ENCODE measurements at places on chromosomes 5 and 9.

DNA sequence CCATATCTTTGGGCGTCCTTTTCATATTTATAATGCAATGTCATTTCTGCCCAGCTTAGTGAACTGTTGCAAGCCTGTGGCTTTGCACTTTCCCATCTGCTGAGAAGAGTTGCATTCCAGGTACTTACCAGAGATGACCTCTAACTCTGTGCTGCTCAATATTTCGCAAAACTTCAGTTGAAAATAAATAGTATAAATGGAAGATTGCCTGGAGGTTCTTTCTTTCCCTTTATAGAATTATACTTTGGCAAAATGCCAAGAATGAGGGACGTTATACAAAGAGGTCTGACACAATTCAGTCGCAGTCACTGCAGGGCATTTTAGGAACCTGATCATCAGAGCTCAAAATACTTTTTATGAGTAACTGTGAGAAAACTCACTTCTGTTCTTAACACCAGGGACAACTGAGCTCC lies 18.9 kb upstream of the VLDLR start:
- peaks cover 2% of the 10 kb centered on the region for H3K4me1 ChIP-seq
- H3K4me3 ChIP-seq = no peak overlapping the region
- DNase-seq = no peak
- no peak overlapping the region for H3K27ac ChIP-seq
- peaks cover 1% of the 10 kb centered on the region for H3K27me3 ChIP-seq
- no peaks in the 10 kb centered on the region for H3K36me3 ChIP-seq

DNA sequence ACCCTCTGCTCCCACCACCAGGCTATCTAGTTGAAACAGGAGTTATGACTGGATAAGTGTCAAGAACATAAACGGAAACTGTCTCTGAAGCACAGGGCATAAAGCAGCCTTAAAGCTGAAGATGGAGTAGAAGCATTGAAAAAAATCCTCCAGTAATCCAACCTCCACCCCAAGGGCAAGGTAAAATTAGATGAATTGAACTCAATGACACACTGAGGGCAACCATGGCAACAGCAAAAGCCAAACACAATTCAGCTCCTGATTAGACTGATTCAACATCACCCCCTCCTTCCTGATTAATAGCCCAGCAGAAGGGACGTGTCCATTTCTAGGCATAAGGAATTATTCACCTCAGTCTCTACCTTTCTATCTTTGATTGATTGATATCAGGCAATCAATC lies 183.2 kb upstream of the MAP3K1 start:
- H3K27ac ChIP-seq = no peak overlapping the region
- H3K4me1 ChIP-seq = no peaks in the 10 kb centered on the region
- no peak overlapping the region for H3K4me3 ChIP-seq
- H3K36me3 ChIP-seq = peaks cover 15% of the 10 kb centered on the region
- no peak for DNase-seq

- peaks cover 2% of the 10 kb centered on the region for H3K27me3 ChIP-seq
- no peaks in the 10 kb centered on the region for H3K36me3 ChIP-seq
- no peak overlapping the region for H3K4me3 ChIP-seq
- H3K27ac ChIP-seq = peak overlapping the region; percentile 34
- DNase-seq = no peak
- H3K4me1 ChIP-seq = peaks cover 4% of the 10 kb centered on the region
Measured at GRCh38 chr5:93929131-93929530, 187.7 kb upstream of the POU5F2 start.

GRCh38 chr5:44388321-44389089 lies 715 bp downstream of the FGF10 start:
- peak overlapping the region; percentile 94 for H3K4me3 ChIP-seq
- H3K4me1 ChIP-seq = peaks cover 16% of the 10 kb centered on the region
- H3K27ac ChIP-seq = no peak overlapping the region

- H3K4me1 ChIP-seq = peaks cover 5% of the 10 kb centered on the region
- H3K36me3 ChIP-seq = no peaks in the 10 kb centered on the region
- DNase-seq = no peak
- no peak overlapping the region for H3K4me3 ChIP-seq
Measured at GRCh38 chr9:88322906-88323566, 65.2 kb upstream of the SPIN1 start.

GRCh38 chr9:125878164-125878631 lies 131.0 kb downstream of the PBX3 start:
- DNase-seq = peak; percentile 22
- H3K4me1 ChIP-seq = peaks cover 18% of the 10 kb centered on the region
- peaks cover 2% of the 10 kb centered on the region for H3K27me3 ChIP-seq
- peak overlapping the region; percentile 74 for H3K27ac ChIP-seq

DNA sequence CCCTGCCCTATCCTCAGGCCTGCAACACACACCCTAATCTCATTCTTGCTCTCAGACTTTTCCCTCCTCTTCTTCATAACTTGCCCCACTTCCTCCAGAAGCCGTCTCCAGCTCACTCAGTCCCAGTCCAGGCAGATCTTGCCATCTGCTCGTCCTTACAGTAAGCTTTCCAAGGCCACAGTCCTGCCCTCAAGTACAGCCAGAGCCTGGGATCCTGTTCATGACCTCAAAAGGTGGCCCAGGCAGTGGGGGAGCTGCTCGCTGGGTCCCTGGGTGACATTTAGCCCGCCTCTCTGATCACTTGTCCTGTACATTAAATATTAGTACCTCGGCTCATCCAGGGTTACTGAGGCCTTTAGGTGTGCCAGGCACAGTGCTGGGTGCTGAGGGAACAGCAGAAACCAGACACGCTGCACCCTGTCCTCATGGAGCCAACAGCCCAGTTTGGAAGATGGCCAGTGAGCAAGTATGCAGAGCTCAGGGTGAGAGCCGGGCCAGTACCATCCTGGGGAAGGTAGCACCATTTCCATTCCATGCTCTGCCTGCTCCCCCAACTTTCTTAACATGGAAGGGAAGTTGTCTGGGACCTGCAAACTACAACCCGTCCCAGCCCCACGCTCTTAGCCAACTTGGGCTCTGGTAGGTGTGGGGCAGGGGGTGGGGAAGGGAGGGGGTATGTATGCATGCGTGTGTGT lies 100.4 kb downstream of the C5orf15 start:
- peaks cover 15% of the 10 kb centered on the region for H3K27me3 ChIP-seq
- H3K4me3 ChIP-seq = peak overlapping the region; percentile 9
- no peaks in the 10 kb centered on the region for H3K36me3 ChIP-seq
- no peak for DNase-seq
- H3K27ac ChIP-seq = no peak overlapping the region

GRCh38 chr9:6150483-6150882 lies 65.1 kb upstream of the IL33 start:
- no peaks in the 10 kb centered on the region for H3K36me3 ChIP-seq
- no peaks in the 10 kb centered on the region for H3K27me3 ChIP-seq
- no peak overlapping the region for H3K4me3 ChIP-seq
- H3K4me1 ChIP-seq = no peaks in the 10 kb centered on the region

- peak overlapping the region; percentile 30 for H3K27ac ChIP-seq
- peaks cover 15% of the 10 kb centered on the region for H3K4me1 ChIP-seq
- DNase-seq = no peak
- H3K36me3 ChIP-seq = peaks cover 6% of the 10 kb centered on the region
Measured at GRCh38 chr9:89426384-89426961, 71.4 kb downstream of the SEMA4D start.

GRCh38 chr9:125570246-125570645 lies 136.8 kb downstream of the MAPKAP1 start:
- no peak overlapping the region for H3K27ac ChIP-seq
- H3K36me3 ChIP-seq = peaks cover 41% of the 10 kb centered on the region
- no peak for DNase-seq
- no peaks in the 10 kb centered on the region for H3K4me1 ChIP-seq
- H3K4me3 ChIP-seq = no peak overlapping the region

- H3K4me3 ChIP-seq = no peak overlapping the region
- DNase-seq = no peak
- no peaks in the 10 kb centered on the region for H3K36me3 ChIP-seq
- H3K4me1 ChIP-seq = peaks cover 8% of the 10 kb centered on the region
- H3K27me3 ChIP-seq = peaks cover 3% of the 10 kb centered on the region
- H3K27ac ChIP-seq = no peak overlapping the region
Measured at GRCh38 chr9:119020730-119021333, 348.4 kb downstream of the BRINP1 start.

DNA sequence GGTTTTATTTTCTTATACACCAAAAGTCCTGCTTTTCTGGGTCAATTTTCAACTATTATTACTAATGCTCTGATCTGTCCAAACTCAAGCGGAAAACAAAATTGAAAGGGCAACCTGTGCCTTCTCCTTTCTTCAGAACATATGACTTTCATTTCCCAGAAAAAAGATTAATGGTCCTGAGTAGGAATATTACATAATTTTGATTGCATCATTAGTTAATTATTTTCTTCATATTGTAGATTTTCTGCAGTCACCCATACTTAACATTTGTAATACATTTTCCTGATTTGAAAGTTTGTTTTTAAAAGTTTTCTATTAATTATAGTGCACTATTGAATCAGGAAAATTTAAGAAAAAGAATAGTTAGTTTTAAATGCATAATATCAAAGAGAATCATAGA lies 1.7 kb upstream of the PCDHB8 start:
- H3K4me1 ChIP-seq = no peaks in the 10 kb centered on the region
- peaks cover 25% of the 10 kb centered on the region for H3K36me3 ChIP-seq
- no peak overlapping the region for H3K27ac ChIP-seq
- no peaks in the 10 kb centered on the region for H3K27me3 ChIP-seq

DNA sequence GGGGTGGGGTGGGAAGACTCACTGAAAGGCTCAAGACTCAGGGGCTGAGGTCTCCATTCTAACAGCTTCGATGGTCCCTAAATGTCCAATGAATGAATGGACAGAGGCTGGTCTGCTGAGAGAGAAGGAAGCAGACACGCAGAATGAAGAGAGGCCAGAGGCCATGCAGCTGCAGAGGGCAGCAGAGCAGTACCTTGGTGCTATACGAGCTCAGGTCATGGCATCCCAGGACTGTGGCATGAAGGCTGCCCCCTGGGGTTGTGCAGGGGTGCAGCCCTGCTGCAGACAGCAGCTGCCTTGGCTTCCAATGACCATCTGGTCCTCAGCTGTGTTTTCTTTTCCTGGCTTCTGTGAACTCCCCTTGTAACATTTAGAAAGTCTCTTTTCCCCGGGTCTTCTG lies 15.2 kb upstream of the CORO2A start:
- H3K27me3 ChIP-seq = peaks cover 3% of the 10 kb centered on the region
- DNase-seq = no peak
- H3K36me3 ChIP-seq = no peaks in the 10 kb centered on the region
- H3K4me3 ChIP-seq = no peak overlapping the region
- H3K27ac ChIP-seq = peak overlapping the region; percentile 44

- H3K4me1 ChIP-seq = peaks cover 19% of the 10 kb centered on the region
- no peak for DNase-seq
- H3K27ac ChIP-seq = no peak overlapping the region
- no peak overlapping the region for H3K4me3 ChIP-seq
Measured at GRCh38 chr9:104861397-104861796, 66.6 kb downstream of the ABCA1 start.

GRCh38 chr5:98927989-98928872 lies 576 bp downstream of the CHD1 start:
- peak; percentile 75 for DNase-seq
- peaks cover 2% of the 10 kb centered on the region for H3K4me1 ChIP-seq
- peaks cover 10% of the 10 kb centered on the region for H3K27me3 ChIP-seq
- no peaks in the 10 kb centered on the region for H3K36me3 ChIP-seq

GRCh38 chr5:150142959-150143349 lies 12.7 kb downstream of the PDGFRB start:
- H3K27me3 ChIP-seq = peaks cover 5% of the 10 kb centered on the region
- no peak for DNase-seq
- H3K4me3 ChIP-seq = no peak overlapping the region

- no peak overlapping the region for H3K27ac ChIP-seq
- H3K27me3 ChIP-seq = no peaks in the 10 kb centered on the region
- H3K4me1 ChIP-seq = peaks cover 8% of the 10 kb centered on the region
Measured at GRCh38 chr5:146816775-146817387, 61.7 kb downstream of the PPP2R2B start.

GRCh38 chr9:133713150-133713959 lies 24.8 kb downstream of the SARDH start:
- peak overlapping the region; percentile 7 for H3K4me3 ChIP-seq
- peaks cover 18% of the 10 kb centered on the region for H3K4me1 ChIP-seq
- DNase-seq = peak; percentile 18
- no peaks in the 10 kb centered on the region for H3K36me3 ChIP-seq

- no peak for DNase-seq
- H3K4me3 ChIP-seq = peak overlapping the region; percentile 96
- peaks cover 8% of the 10 kb centered on the region for H3K36me3 ChIP-seq
- peak overlapping the region; percentile 17 for H3K27ac ChIP-seq
Measured at GRCh38 chr5:181189962-181190710, 14.9 kb downstream of the TRIM7 start.

- peak within 1 kb of the TSS; percentile 80 for H3K4me3 ChIP-seq
- peaks cover 17% of the 10 kb centered on the region for H3K27me3 ChIP-seq
- H3K4me1 ChIP-seq = peaks cover 3% of the 10 kb centered on the region
- H3K27ac ChIP-seq = peak within 1 kb of the TSS; percentile 22
- peak; percentile 60 for DNase-seq
Measured at GRCh38 chr9:132878695-132879456, at the start of gene SPACA9. Gene SPACA9, plus strand, starts transcription at chr9:132878898. Its CDS starts 5,050 bp downstream, at chr9:132883948.

GRCh38 chr9:129567842-129568559 lies 52.9 kb downstream of the C9orf50 start:
- no peak for DNase-seq
- H3K27me3 ChIP-seq = peaks cover 11% of the 10 kb centered on the region
- peak overlapping the region; percentile 69 for H3K27ac ChIP-seq
- H3K4me1 ChIP-seq = peaks cover 12% of the 10 kb centered on the region
- H3K36me3 ChIP-seq = no peaks in the 10 kb centered on the region
- H3K4me3 ChIP-seq = peak overlapping the region; percentile 74

DNA sequence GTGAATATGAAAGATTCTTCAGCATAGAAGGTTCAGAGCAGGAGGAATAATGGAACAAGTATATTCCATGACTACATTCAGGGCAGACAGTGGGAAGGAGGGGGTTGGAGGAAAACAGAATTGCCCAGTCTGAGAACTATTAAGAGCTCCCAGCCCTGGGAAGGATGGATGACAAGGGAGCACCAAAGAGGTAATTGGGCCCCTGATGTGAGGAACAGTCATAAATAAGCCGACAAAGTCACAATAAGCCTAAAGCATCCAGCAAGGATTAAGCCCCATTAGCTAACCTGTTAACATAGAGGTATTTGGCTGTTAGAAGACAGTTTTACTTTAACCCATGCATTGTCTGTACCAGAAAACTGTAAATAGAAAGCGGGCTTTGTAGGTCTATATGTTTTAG lies 348.7 kb upstream of the SEMA6A start:
- H3K4me1 ChIP-seq = no peaks in the 10 kb centered on the region
- H3K27me3 ChIP-seq = no peaks in the 10 kb centered on the region
- no peak for DNase-seq
- H3K27ac ChIP-seq = no peak overlapping the region
- H3K36me3 ChIP-seq = no peaks in the 10 kb centered on the region
- H3K4me3 ChIP-seq = no peak overlapping the region

DNA sequence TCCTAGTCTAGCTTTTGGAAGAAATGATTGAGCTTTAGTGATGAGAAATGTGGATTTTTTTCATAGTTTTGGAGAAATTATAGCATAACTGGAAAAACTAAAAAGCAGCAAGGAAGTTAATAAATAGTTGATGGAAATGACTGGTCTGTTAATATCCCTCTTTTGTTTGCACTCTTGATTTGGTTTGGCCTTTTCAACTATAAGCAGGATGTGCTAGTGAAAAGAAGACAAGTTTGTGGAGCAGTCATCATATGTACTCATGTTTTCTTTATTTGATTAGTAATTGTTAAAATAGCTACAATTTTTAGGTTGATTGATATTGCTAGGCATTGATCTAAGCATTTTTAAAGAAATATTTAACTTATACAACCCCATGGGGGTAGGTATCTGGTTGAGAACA lies 374.7 kb downstream of the TAF11L14 start:
- no peaks in the 10 kb centered on the region for H3K4me1 ChIP-seq
- DNase-seq = no peak
- no peak overlapping the region for H3K4me3 ChIP-seq
- no peak overlapping the region for H3K27ac ChIP-seq
- H3K27me3 ChIP-seq = peaks cover 3% of the 10 kb centered on the region

GRCh38 chr5:138910546-138911185 lies 35.5 kb upstream of the LRRTM2 start:
- peaks cover 4% of the 10 kb centered on the region for H3K27me3 ChIP-seq
- peaks cover 21% of the 10 kb centered on the region for H3K4me1 ChIP-seq
- DNase-seq = no peak
- H3K36me3 ChIP-seq = no peaks in the 10 kb centered on the region
- peak overlapping the region; percentile 1 for H3K4me3 ChIP-seq
- peak overlapping the region; percentile 49 for H3K27ac ChIP-seq
